ENCODE measurements at places on chromosomes 3 and 15.

- peak; percentile 48 for DNase-seq
Observed at GRCh38 chr3:98817547-98818041, 54.5 kb downstream of the ST3GAL6 start.

GRCh38 chr3:62873451-62873760 lies 1.8 kb downstream of the CADPS start:
- no peak for DNase-seq

DNA sequence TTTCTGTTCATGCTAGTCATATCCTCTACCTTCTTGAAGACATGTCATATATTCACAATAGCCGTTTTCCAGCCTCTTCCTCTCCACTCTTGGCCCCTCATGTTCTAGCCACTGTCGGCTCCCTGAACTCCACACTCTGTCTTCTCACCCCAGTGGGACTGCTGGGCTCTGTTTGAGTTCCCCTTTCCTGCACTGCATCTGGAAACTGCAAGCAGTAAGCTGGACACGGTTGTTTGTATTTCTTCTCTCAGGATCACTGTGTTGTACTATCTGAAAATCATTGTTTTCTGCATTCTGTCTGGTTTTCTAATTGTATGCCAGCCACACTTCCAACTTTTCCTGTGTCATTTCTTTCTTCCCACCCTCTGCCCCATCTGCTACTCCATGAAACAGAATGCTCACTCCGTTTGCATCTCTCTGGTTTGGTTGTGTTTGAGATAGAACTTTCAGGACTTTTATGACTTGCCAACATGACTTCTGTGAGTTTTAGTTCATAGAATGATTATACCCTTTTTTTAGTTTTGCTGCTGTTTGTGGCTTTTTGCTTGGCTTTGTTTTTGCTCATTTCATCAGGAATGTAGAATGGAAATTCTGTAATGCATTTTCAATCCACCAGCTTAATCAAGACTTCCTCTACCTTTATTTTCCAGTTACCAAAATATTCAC lies 192.3 kb downstream of the PLCL2 start:
- DNase-seq: no peak

DNA sequence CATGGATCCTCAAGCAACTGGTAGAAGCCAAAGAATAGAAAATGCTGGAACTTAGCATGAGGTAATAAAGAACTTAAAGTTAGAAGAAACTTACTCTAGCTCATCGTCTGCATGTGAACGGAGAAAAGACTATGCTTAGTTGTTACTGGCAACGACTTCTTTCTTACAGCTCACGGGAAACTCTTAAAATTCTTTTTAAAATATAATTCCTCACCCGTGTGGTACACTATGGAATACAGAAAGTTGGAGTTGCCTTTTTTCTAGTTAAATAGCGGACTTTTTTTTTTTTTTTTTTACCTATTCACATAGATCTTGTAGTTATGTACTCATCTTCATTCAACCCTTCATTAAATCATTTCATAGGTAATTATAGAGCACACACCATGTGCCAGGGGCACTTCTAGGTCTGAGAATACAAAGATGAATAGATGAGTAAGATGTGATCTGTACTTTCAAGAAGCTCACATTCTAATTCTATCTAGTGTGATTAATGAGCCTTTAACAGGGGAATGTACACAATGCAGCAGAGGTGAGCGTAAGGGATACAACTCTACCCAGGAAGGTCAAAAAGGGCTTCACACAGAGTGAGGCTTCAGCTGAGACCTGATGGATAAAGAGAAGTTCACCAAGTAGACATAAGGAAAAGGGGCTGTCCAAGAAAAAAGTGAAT lies 18.4 kb upstream of the KCNMB2 start:
- no peak for DNase-seq

- DNase-seq: no peak
Observed at GRCh38 chr3:95775486-95776094, 1038.8 kb upstream of the EPHA6 start.

DNA sequence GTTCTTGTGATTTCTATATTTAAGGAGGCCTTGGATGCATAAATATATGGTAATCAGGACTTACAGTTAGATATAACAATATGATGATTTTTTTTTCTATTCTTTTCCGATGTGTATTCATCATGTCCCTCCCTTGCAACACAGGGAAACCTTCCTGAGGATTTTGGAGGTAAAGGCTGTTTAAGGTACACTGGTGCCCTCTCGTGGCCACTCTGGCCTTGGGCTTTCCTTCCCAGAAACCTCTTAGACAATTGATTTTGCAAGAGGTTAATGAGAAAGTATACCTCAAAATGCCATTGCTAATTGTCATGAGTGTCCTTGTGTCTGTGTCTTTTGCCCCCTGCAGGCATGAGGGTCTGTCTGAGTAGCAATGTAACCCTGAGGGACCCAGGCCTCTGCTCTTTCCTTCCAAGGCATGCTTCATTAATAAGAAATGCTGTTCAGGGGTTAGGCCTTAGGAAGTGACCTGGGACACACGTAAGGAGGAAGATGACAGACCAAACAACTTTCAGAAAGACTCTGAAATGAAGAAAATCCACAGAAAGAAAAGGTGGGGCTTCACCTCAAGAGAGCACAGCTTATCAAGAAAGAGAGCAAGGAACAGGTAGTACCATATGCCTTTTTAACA lies 70.3 kb upstream of the PPP2R3A start:
- peak; percentile 57 for DNase-seq

DNA sequence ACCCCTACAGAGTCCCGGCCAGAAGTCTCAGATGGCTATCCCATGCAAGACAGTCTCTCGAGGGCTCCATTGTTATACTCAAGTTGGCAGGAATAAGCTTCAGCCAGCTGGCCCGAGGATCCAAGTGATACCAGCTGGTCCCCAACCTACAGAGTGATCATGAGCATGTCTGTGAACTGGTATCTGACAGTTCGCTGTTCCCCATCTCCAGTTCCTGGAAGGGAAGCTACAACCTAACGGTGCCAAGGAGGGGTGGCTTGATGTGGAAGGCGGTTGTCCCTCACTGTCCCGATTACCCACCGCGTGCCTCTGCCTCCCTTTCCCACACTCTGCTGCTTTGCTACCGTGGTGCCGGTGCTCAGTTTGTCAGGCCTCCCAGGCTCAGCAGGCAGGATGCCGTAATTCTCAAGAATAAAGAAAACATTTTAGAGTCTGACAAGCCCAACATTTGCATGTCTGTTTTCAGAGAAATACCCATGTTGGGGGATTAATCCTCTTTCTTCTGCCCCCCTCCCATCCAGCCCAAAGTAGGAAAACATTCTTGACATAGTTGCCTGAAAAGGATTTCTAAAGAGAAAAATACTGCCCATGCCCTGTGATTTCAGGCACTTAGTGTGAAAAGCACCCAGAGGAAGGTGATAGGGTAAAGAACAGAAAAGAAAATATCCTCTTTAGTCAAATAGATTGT lies 49.4 kb upstream of the HES1 start:
- no peak for DNase-seq

GRCh38 chr3:71684757-71685386 lies 40.3 kb downstream of the EIF4E3 start:
- DNase-seq: no peak

DNA sequence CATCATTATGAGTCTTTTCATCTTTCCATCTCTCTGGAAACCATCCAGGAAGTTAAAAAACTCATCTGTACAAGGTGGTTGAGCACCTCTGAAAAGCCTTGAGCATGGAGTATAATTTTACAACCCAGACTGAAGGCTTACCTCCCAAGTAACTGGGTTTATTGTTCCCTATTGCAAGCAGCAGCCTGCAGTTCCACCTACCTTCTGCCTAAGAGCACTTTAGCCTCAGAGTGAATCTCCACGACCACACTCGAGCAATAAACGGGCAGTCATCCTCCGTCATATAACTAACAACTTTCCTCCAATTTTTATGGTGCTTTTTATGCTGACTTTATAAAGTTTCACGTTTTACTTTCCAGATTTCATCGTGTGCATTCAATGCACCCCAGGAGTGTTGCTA lies 32.8 kb downstream of the OSBPL10 start:
- DNase-seq: no peak

GRCh38 chr3:143605233-143605950 lies 242.9 kb downstream of the SLC9A9 start:
- DNase-seq: no peak

GRCh38 chr3:185720326-185720725 lies 104.5 kb downstream of the IGF2BP2 start:
- no peak for DNase-seq

DNA sequence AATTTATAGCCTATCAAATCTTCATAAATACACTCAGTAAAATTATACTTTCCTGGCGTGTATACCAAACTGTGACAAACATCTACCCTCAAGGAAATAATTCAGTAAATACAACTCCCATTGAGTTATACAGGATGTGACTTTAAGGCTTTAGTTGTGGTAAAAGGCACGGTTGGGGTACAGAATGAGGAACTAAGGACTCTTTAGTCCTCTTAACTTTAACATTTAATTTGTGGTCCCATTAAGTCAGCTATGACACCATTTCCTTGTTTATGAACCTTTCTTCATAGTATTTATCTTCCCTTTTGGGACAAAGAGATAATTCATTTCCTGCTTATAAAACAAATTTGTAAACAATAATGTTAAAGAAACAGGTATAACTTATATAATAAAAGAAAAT lies 30.2 kb downstream of the IFT80 start:
- DNase-seq: no peak

- DNase-seq: no peak
Observed at GRCh38 chr3:181694805-181695660, 16.7 kb upstream of the SOX2 start.

DNA sequence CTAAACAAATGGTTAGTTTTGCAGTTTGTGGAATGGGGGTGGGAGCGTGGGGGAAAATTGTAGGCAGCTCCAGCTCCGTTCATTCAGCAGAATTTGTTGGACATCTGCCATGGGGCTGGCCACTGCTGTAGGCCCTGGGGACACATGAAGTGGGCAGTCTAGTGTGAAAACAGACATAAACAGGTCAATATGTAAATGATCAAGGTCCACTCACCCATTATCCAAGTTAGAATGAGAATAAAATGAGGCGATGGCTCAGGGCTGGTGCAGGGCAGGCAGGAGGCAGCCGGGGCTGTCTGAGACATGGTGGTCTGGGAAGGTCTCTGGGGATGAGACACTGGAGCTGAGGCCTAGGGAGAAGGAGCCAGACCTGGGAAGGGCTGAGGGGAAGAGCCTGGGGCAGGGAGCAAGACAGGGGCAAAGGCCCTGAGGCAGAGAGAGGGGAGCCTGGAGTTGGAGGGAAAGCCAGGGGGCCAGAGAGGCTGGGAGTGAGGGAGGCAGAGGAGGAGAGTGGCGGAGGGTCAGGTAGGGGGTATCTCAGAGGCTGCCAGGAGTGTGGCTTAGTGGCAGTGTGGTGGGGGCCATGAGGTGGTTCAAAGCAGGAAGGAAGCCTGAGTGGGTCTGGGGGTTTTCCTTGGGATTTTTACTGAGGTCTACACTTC lies 6.2 kb upstream of the SLC6A6 start:
- no peak for DNase-seq

DNA sequence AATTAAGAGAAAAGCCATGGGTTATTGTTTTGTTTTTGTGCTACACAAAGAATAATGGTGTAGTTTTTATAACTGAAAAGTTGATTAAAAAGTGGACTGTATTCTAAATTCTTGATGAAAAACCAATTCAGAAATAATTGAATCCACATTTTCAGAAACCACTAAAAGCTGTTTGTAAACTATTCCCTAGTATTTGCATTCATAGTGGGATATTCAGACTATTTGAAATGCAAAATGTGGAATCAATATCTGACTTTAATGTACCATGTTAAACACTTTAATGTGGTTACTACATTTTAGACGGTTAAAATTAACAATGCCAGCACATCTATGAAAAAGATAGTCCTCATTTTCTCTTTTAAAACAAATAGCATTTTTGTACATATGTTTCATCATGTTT lies 104.6 kb downstream of the ZIC4 start:
- no peak for DNase-seq

GRCh38 chr3:59284926-59285325 lies 235.1 kb upstream of the CFAP20DC start:
- DNase-seq: no peak

DNA sequence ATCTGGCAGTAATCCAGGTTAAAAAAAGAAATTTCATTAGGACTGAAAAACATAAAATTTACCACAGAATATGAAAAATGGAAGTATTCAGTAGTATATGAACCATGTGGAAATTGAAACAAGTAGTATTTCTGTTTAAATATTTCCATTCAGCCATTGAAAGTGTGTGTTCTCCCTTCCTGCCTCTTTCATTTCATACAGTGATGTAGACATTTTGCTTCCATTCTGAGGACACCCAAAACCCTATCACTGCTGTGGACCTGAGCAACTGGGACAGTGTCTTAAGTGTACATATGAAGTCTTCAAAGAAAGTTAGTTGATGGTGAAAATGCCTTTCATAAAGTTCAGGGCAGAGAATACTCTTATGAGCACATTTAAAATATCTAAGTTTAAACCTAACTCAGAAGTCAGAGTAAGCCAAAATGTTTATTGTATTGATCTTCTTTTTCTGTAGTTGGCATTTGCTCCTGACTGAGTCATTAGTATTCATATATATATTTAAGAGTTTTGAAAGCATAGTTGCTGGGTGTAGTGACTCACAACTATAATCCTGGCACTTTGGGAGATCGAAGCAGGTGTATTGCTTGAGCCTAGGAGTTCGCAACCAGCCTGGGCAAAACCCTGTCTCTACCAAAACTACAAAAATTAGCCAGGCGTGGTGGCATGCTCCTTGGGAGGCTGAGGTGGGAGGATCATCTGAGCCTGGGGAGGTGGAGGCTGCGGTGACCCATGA lies 198.8 kb downstream of the KLHL25 start:
- no peak for DNase-seq

DNA sequence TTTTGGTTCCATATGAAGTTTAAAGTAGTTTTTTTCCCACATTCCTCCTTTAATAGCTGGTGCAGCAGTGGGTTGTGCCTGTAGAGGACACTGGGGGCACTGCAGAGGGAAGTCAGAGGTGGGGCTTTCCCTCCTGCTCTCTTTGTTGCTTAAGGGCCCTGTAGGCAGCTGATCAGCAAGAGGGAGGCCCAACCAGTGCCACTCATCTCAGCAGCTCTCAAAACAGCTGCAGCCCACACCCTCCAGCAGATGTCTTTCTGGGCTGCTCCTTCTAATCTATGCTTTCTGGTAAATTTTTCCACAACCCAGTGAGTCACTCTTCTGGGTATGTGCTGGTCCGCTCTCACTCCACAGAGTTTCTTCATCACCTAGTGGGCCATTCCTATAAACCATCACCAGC lies 263.8 kb downstream of the FEZF2 start:
- no peak for DNase-seq

GRCh38 chr15:50873935-50874361 lies 34.5 kb upstream of the AP4E1 start:
- no peak for DNase-seq

- peak; percentile 89 for DNase-seq
Observed at GRCh38 chr15:101088788-101089578, 162.9 kb downstream of the CHSY1 start.

- DNase-seq: peak; percentile 18
Observed at GRCh38 chr3:37862219-37862902, 681 bp downstream of the CTDSPL start.

- no peak for DNase-seq
Observed at GRCh38 chr3:55286693-55287092, 200.4 kb downstream of the WNT5A start.

Measured in activated CD4-positive, alpha-beta T cell treated with anti-CD3 and anti-CD28 coated beads, Interleukin-2, Interleukin-6, amounts not matched to agents 100 ng/mL and 50 ng/mL, durations not matched to agents 16 hours and 8 hours (primary cell).